ENCODE measurements at places on chromosomes 1 and 21.

- no peak for DNase-seq
These were observed 334.8 kb upstream of the CAMK1G start for GRCh38 chr1:209248649-209249279.

- DNase-seq: no peak
These were observed 24.8 kb downstream of the RNF19B start for GRCh38 chr1:32939655-32940371.

GRCh38 chr21:38993561-38993960, 187.8 kb downstream of the ETS2 start:
- peak; percentile 93 for DNase-seq

GRCh38 chr1:151327903-151328674, 873 bp upstream of the PI4KB start:
- no peak for DNase-seq

DNA sequence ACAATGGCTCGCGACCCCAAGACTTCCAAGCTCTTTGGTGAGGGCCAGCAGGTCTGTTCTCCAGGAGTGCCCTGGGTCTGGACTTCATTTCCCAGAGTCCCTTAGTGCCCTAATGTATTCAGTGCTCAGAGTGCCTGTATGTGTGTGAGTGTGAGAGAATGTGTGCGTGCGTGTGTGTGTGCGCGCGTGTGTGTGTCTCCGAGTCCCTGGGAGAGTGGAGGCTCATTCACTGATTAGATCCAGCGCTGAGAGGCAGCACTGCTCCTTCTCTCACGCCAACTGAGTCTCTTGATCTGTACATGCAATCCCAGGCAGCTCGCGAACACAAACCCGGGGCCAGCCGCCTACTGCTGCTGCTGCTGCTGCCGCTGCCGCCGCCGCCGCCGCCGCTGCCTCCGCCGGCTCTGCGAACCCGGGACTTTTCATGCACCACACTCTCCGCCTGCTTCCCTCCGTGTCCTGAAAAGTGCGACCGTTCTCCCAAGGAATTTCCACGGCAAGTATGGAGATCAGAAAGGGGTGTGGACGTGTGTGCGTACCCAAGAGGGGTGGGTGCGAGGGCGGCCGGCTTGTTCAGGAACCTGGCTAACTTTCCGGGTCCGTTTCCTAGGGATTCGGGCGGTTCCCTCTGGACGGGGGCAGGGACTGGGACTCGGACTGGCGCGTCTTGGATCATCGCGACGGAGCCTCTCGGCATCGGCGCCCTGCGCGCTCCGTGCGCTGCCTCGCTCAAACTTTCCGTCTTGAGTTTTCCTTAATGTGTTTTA, at the start of gene RNF220:
RNF220 (plus strand) TSS at position 225 of the 767 bp plus-strand sequence.
- no peak for DNase-seq

- DNase-seq: no peak
These were observed 5.6 kb downstream of the CLDN19 start for GRCh38 chr1:42734201-42735035.

DNA sequence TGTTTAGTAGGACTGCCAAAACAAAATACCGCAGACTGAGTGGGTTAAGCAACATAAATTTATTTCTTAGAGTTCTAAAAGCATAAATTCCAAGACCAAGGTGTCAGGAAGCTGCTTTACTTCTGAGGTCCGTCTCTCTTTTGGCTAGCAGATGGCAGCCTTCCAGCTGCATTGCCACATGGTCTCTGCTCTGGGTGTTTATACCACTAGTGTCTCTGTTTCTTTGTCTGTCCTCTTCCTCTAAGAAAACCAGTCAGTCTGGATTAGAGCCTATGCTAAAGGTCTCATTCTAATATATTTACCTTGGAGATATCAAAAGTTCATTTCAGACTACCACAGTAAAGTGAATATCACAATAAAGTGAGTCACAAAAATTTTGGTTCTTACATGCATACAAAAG, 519.8 kb downstream of the COL11A1 start:
- no peak for DNase-seq

DNA sequence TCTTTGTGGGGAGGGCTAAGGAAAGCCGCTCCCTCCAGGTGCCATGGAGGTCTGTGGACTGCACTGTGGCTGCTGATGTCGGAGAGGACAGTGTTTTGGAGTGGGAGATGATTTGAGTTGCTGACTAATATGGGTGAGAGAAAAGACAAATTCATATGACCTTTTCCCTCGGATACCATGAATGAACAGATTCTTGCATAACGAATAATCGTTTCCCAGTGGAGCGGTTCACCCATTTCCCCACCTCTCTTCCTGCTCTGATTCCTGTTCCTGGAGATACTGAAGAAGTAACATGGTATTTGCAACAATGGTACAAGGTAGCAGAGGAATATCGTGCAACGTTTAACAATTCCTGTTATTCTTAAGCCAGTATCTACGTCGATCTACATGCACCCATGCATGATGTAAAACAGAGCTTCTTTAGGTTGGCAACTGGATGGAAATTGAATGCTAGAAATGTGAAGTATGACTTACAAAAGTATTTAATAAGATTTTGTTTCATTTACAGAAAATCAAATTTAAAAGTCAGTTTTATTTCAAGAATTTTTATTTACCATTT, 227.1 kb downstream of the TOMM20 start:
- DNase-seq: no peak

GRCh38 chr1:203479646-203480045, 4.0 kb downstream of the PRELP start:
- DNase-seq: no peak

DNA sequence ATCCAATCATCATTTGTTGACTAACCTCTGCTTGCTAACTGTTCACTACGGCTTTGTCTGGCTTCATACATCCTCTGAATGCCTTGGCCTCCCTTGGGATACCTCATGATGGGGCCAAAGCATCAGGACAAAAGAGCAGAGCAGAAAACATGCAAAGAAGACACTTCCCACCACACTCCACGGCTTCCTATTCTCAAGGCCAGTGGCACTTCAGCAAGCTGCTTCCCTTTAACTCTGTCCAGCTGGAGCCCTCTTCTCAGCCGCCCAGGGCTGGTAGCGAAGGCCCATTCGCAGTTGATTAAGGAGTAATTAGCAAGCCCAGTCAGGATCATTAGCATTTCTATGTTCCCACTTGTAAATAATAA, 224.3 kb upstream of the FGGY start:
- DNase-seq: no peak

- peak; percentile 92 for DNase-seq
These were observed at the start of gene AKT3 for GRCh38 chr1:243850202-243850451. Gene AKT3 (minus strand): TSS chr1:243850243. CDS start chr1:243843170, 7,073 bp downstream.

- DNase-seq: no peak
These were observed 36.5 kb upstream of the DNASE2B start for GRCh38 chr1:84361796-84362195.

DNA sequence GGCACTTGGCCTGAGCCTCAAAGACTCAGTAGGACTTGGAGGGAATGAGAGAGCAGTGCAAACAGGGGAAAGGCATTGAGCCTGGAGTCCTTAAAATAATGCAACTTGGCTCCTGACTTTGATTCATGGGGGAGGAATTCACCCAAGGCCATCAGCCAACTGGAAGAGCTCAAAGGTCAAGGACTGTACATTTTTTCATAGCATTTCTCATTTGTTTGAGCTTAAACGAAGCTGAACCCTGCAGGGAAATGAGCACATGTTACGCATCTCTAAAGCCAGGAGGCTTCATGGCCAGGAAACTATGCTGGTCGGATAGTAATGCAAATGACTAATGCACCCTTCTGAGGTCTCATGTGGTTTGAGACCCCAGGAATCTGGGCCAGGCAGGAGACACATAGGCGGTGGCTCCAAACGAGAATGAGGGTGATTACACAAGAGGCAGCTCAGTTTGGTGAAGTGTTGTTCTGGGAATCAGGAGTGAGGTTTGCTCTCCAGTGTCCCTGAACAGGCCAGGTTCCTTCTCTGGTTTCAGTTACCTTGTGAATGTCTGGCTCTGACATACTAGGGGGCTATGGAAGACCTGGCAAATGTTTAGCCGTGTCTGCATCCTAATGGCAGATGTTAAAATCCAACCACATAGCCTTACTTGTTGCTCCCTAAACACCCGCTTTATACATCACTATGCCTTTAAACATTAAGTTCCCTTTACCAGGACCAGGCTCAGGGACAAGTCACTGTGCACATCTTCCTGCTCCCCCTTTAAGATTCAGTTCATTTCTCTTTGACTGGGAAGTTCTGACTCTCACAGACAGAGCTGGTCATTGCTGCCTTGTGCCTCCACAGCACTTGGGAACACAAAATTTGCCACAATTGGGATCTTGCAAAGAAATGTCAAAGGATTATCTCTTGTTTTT, 503.9 kb upstream of the USP24 start:
- DNase-seq: no peak

DNA sequence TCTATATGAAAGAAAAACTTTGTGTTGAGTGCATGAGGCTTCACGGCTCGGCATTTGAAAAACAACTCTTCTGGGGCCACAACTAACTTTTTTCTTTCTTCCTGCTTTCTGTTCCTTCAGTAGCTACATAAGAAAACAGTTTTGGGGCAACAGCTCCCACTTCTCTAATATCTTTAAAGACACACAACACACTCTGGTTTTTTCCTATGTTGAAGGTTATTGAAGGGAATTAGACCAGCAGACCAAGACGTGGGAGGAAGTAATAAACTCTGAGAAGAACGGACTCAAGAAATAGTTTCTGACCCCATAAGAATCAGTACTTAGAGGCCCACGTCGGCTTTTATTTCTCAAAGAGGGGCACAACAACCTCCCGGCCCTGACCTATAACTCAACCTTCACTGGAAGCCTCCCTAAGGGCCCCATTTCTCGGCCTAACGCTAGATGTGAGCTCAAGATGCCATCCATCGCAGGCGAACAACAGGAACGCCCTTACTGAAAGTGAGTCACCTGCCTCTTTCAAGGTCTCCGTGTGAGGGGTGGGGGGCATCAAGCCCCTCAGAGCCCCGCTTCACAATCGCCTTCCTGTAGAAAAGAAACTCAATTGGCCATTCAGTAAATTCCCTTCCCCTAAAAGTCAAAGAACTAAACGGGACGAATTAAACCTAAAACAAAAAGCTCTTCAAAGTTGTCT, 844 bp downstream of the ZMYM6 start:
- no peak for DNase-seq

- DNase-seq: no peak
These were observed 97.3 kb upstream of the BEND5 start for GRCh38 chr1:48873944-48874343.

GRCh38 chr1:244548558-244549115, 87.6 kb downstream of the CATSPERE start:
- no peak for DNase-seq

DNA sequence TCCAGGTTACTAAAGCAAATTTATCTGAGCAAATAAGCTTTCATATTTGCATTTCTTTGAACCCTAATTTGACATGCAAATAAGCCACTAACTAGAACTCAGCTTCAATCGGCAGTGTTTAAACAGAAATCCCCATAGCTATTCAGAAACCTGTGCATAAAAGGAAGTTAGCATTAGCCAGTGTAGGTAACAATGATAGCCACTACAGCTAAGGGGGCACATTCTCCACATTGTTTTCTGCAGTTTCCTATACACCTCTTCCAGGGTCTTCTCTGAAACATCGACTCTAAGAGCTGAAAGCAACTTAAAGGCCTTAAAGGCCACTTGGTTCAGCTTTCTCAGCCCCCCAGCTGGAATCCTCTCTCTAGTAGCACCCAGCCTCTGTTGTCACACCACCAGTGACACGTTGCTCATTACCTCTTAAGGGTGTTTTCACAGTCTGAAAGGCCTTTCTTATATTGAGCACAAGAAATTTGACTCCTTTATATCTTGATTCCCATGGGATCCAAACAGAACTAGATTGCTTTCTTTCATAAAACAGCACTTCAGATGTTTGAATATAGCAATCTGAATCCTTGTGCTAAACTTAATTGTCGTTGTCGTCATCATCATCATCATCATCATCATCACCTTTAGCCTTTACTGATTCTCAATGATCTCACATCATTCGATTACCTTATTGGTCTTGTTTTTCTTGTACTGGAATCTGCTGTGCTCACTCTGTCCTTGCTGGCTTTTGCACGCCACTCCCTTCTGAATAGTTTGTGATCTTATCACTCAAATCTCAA, 93.9 kb upstream of the DAB1 start:
- DNase-seq: no peak

DNA sequence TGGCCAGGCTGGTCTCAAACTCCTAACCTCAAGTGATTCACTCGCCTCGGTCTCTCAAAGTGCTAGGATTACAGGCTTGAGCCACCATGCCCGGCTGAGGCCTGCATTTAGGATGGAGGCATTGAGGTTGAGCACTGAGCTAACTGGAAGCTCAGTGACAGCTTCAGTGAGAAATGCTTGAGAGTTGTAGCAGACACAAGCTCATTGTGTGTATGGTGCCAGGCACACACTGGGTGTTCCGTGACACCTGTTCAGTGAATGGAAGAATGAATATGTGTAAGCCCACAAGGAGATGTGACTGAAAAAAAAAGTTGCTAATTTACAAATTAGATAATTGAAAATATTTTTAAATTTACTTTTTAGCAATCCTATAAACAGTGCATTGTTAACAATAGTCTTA, 21.8 kb downstream of the LURAP1 start:
- DNase-seq: no peak

Data from ascending aorta (tissue), 2 donors.